ENCODE measurements at places on chromosomes 7 and 10.

GRCh38 chr10:132880128-132880981, 62.0 kb downstream of the CFAP46 start:
- no peak for DNase-seq

DNA sequence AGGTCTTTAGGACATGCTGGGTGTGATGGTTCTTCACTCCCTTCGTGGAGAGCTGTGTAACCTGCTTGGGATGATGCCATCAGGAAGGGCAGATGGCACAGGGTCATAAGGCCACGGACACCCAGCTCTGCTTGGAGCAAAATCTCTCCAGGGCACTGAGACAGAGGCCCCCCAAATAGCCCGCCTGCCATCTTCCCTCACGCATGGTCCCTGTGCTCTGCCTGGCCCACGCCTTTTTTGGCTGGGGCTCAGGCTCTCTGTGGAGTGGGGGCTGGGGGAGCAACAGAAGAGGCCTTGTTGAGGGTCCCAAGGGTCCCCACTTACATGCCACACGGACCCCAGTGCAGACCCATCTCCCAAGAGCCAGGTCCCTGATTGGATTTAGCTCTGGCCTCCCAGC, 93.3 kb upstream of the RET start:
- DNase-seq, result no peak

DNA sequence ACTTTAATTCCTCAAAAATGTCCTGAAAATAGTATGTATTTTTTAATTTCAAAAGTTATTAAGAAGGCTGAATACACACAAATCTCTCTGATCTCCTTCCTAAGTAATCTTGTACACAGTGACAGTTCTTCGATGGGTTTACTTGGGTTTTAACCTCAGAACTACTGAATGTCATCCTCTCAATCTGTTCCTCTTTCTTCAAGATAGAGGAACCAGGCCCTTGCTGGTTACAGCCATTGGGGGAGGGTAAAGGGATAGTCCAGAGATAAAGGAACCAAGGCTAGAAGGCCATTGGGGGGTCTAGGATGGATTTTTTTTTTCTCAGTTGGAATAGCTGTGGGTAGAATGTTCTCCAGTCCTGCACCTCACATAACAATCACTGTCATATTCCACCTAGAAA, 224.9 kb downstream of the SKIDA1 start:
- DNase-seq, result no peak

DNA sequence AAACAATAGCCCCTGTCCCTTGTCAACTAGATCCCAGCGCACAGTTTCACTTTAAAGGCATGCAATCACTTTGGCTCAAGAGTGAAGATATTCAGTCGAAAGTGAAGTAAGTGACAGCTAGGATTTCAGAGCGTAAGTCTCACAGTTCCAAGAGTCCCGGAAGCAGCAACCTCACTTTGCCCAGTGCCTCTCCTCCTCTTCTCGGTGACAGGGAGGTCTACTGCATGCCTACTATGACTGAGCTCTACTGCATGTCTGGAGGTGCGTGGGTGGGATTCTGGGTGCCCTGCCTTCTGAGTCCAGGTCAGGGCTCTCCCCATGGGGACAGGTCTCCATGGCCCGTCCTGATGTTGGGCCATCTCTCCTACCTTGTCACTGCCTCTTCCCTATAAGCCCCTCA, 17.0 kb downstream of the PRKCQ start:
- no peak for DNase-seq

- no peak for DNase-seq
Measured at GRCh38 chr10:33917069-33917780, 582.8 kb upstream of the NRP1 start.

- DNase-seq, result no peak
Measured at GRCh38 chr10:119687192-119688032, 36.2 kb downstream of the BAG3 start.

DNA sequence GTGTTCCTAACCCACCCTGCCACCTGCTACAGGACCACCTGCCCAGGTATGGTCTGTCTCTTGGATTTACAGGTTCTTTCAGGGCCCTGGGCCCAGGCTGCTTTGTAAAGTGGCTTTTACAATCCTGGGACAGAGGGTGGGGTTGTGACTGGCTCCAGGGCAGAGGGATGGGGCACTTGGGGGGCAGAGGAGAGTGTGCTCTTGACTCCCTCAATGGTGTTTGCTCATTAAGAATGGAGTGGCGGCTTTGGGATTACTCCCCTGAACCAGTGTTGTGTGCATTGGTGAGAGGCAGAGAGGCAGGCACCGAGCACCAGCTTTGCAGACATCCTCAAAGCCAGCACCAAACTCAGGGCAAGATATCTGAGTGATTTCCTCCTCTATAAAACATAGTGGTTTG, 43.5 kb downstream of the VWA2 start:
- no peak for DNase-seq

GRCh38 chr10:80253266-80253962, 36.0 kb downstream of the MAT1A start:
- no peak for DNase-seq

DNA sequence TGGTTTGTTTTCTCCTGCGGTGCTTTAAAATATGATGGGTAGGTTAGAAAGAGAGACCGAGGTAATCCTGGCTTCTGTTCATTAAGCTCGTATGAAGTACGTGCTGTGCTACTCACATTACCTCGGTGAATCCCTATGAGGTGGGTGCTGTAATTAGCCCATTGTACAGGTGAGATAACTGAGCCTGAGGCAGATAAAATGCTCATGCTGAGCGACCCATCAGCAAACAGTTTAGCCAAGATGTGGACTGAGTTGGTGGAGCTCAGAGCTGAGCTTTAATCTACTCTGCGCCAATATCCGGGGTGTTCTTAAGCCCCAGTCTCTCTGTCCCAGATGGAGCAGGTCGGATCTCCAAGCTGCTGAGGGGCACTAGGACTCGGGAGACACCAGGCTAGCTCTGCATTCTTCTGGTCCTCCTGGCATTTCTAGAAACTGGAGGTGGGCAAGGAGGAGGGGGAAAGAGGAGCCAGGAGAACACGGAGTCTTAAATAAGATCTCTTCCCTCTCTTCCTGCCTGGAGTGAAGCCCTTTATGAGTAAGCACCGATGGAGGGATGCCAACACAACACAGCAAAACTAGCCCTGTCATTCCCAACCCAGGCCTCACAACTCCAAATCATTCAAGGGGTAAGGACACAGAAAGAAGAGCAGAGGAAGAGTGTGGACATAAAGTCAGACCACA, 458.5 kb downstream of the KCNMA1 start:
- DNase-seq, result no peak

DNA sequence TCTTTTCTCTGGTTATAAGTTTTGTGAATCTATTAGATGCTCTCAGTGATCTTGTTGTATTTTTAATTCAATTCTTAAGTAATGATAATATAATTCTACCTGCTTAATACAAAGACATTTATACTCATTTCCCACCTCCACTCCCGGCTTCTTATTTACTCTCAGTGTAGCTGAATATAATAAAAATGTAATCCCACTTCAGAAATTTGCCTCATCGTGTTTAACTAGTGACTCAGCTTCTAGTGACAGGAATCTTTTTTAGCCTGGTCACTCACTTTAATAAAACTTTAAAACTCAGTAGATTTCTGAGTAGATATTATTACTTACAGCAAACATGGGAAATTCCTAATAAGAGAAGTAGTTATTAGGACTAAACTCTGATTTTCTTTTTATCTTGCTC, 1506.2 kb upstream of the LRRTM3 start:
- no peak for DNase-seq

DNA sequence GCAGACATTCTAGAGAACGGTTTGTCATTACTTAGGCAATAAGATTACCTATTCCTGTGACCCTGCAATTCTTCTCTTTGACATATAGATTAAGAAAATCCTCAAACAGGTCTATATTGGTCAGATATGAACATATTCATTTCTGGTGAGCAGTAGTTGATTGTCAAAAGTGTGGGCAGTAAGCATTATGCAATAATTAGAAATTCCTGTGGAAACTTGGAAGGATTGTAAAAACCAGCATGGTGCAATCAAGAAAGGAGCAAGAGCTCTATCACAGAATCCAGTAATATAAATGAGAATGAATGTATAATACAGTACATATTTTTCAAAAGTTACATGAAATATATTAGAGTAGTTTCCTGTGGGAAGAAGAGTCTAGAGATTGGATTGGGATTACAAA, 406.5 kb downstream of the SUGCT start:
- no peak for DNase-seq

GRCh38 chr7:42946627-42946950, 14.4 kb downstream of the MRPL32 start:
- DNase-seq, result no peak

Measured in T-helper 9 cell (primary cell).